ENCODE measurements at places on chromosomes 7 and 10.

DNA sequence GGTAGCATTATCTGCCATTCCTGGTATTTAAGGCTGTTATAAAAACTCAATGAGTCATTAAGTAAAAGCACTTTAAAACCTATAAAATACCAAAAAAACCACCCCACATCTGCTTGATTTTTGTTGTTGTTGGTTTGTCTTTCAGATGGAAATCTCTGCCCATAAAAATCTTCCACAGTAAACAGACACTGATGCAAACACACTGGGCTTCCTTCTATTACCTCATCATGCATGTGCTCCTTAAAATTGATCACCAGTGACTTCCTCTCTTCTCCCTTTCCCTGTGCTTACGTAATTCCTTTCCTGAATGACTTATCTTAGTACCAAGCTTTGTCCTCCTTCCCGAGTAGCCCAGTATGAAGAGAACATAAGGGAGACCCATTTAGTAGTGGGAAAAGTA, 167.2 kb downstream of the EVX1 start:
- no peak for DNase-seq

DNA sequence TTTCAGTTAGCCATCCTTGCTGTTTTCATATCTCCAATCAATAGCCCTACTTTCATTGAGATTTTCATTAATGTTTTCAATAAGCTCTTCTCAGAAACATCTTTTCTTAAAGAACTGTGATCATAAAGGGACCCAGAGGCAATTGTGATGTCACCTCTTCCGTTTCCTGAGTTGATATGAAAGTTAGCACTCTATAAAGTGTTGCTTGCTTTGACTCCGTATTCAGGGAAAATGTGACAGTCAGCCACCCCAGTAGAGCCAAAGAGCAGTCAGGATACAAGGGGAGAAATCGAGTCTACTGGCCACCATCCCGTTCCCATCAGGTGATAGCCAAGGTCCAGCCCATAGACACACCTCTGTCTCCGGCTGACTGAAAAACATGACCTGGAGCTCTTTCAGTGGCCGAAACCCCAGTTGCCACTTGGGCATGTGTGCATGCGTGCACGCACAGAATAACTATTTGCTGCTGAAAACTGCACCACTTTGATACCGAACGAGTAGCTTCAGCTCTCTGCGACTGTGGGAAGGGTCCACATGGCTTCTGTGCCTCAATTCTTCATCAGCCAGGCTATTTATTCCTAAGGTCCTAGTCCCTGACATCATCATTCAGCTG, 291.4 kb downstream of the USP6NL start:
- DNase-seq: no peak

GRCh38 chr7:131502810-131503508, 53.5 kb downstream of the PODXL start:
- DNase-seq: no peak

- DNase-seq: no peak
Measured at GRCh38 chr10:79052291-79053080, 16.3 kb upstream of the ZMIZ1 start.
